ENCODE measurements at places on chromosomes 3 and 15.

DNA sequence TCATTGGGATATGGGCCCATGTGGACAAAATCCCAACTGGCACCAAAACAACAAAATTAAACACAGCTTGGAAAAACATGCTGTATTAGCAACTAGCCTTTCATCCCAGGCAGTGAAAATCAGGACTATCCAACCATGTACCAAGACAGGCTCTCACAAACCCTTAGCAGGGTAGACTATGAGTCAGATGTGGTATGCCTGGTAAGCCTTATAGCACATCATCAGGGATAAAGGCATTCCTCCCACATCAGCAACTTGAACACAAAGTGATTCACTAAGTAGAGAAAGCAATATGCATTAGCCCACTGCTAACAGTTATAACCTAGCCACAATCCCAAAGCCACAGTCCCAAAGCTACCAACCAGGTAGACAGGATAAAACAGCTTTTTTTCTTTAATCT lies 8.0 kb downstream of the CEP152 start:
- DNase-seq = peak; percentile 92

- peak; percentile 87 for DNase-seq
Measured at GRCh38 chr3:15647611-15648167, 46.1 kb downstream of the BTD start.

GRCh38 chr3:183540501-183541234 lies 14.8 kb downstream of the KLHL6 start:
- DNase-seq = no peak

- no peak for DNase-seq
Measured at GRCh38 chr15:100712226-100712625, 109.8 kb downstream of the ASB7 start.

- no peak for DNase-seq
Measured at GRCh38 chr15:42359985-42360384, 684 bp downstream of the CAPN3 start.

GRCh38 chr3:77919244-77919643 lies 879.3 kb downstream of the ROBO2 start:
- no peak for DNase-seq

GRCh38 chr3:38168151-38169026 lies 3.1 kb downstream of the OXSR1 start:
- DNase-seq = peak; percentile 73

- DNase-seq = no peak
Measured at GRCh38 chr3:172132159-172132586, 92.8 kb downstream of the FNDC3B start.

DNA sequence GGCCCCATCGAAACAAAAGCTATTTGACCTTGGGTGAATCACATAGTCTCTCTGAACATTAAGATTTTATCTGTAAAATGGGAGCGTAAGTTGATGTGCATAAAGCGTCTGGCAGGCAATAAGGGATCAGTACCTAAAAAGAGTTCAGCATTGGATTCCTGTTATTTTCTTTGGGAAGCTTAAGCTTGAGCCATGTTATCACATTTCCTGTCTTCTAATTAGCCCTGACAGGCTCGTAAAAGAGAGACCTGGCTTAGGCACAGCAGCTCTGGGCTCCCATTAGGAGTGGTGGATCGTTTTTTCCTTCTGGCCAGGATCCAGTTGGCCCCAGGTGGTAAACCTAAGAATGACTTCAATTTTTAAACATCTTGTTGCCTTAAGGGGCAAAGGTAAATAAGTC lies 26.0 kb upstream of the CA12 start:
- no peak for DNase-seq

DNA sequence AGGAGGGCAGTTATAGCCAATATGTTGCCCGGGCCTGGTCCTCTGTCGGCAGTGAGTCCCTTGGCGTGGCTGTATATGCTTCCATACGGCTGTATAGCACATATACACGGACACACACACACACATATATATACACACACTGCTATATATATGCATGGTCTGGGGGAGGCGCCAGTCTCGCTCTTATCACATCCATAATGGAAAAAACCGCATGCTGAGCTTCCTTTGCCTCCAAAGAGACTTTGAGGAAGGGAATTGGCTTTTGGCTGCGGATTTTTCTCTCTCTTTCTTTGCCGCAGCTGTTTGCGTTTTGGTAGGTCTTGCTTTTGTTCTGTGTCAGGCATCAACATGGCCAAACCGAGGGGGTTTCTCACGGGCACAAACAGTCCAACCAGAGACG lies 11.3 kb upstream of the TMEM115 start:
- DNase-seq = no peak

- no peak for DNase-seq
Measured at GRCh38 chr3:32410367-32411246, 19.0 kb downstream of the CMTM7 start.

DNA sequence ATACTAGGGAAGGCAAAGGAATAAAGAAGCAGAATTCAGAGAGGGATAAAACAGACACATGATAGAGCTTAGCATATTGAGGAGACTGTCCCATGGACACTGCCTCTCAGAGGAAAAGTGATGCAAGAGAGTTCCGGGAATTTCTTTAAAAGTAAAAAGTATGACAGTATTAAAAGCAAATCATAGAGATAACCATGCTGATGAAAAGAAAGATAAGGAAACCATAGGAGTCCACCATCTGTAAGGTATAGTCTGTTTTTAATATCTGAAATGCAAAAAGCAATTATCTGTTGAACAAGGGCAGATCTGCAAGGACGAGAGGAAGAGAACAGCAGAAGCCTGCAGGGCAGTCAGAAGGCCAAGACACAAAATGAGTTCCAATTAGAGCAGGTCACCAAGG lies 495.9 kb upstream of the GOLIM4 start:
- DNase-seq = no peak

- DNase-seq = no peak
Measured at GRCh38 chr15:70528270-70528706, 235.1 kb downstream of the UACA start.

DNA sequence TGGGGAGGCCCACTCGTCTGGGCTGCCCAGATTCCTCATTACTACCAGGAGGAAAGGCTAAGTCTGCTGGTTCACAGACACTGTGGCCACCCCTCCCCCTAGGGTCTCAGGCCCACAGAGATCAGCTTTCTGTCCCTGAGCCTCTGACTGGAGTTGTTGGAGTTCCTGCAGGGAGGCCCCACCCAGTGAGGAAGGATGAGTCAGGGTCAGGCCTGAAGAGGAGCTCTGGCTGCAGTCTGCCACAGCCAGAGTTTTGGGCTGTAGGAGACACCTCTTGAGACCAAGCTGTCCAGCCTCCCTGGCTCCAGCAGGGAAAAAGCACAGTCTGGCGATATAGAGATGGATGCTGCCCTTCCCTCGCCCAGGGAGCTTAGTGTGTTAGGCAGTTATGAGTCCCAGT lies 720.9 kb upstream of the SEMA6D start:
- DNase-seq = no peak

DNA sequence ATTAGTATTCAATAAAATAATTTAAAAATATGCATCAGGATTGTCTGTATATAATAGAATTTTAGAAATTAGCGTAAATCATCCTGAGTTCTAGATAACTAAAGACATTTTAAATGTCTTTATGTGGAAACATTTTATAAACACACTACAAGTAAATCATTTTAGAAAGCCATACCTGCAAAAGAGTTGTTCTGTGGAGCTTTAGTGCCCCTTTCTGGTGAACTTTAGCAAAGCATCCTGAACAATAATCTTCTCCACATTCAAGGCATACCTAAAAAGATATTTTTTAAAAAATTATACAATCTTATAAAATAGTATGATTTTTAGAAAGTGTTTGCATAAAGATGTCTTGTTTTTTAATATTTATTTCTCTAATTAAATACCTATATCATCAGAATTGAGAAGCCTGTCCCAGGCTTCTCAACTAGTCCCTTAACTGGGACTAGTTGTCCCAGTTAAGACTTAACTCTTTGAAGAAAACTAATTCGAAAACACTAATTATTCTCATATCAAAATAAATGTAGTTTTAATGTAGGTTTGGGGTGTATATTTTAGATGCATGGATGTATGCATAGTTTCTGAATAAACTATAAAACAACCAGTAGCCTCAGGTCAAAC lies 29.7 kb downstream of the ZBBX start:
- no peak for DNase-seq

DNA sequence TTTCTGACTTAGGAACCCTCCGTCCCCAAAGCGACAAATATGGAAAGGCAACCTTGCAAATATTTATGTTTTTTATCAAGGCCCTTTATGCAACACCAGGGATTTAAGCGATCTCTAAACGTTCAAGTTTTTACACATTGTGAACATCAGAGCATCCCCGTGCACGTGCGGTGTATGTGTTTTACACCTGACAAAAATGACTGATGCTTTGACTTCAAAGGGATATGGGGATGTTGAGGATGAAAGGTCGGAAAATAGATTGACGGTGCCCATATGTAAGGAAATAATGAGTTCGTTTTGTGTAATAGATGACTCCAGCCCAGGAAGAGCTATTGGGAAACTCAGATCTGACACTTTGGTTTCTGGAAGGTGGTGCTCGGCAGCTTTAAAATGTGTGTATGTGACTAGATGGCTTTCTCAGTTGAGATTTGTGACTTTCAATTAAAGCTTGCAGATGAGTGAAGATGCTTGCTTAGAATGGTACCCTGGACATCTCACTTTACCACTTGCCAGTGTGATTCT lies 866 bp downstream of the SLC49A4 start:
- no peak for DNase-seq

- DNase-seq = no peak
Measured at GRCh38 chr3:154250291-154250690, 74.0 kb downstream of the DHX36 start.

- no peak for DNase-seq
Measured at GRCh38 chr3:43958973-43959372, 268.2 kb downstream of the ABHD5 start.

- DNase-seq = peak; percentile 61
Measured at GRCh38 chr15:41180206-41180789, 50.3 kb downstream of the EXD1 start.

DNA sequence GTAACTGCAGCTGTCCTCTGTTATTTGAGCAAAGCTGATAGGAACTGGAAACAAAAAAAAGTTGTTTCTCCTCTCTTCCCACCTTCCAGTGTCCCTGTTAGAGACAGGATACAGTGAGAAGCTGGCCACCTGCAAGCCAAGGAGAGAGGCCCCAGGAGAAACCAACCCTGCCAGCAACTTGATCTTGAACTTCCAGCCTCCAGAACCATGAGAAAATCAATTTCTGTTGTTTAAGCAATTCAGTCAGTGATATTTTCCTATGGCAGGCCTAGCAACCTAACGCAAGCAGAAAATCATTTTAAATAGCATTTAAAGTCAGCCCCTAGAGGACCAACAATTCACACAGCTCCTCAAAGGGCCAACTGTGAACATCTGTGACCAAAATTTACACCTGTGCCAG lies 291.3 kb downstream of the OXSM start:
- DNase-seq = no peak

DNA sequence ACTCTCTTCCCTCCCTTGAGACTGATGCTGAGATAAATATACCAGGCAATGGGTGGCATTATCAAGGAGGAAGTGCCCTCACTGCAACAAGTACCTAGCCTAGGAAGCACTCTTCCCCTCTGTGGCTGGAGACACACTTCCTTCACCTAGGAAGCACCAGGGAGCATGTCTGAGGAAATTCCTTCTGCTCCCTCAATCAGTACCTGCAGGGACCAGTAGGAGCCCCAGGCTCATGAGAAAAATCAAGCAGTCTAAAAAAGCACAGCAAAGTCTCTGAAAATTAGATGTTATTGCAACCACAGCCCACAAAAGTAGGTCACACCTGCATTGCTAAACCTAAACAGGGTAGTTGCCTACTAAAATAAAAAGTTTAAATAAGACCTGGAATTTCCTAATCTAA lies 78.2 kb upstream of the TRPM1 start:
- no peak for DNase-seq

Measured in HFFc6 (cell line).